ENCODE measurements at places on chromosomes 1 and 21.

GRCh38 chr1:180206581-180206980, 23.5 kb upstream of the LHX4 start:
- DNase-seq = no peak

DNA sequence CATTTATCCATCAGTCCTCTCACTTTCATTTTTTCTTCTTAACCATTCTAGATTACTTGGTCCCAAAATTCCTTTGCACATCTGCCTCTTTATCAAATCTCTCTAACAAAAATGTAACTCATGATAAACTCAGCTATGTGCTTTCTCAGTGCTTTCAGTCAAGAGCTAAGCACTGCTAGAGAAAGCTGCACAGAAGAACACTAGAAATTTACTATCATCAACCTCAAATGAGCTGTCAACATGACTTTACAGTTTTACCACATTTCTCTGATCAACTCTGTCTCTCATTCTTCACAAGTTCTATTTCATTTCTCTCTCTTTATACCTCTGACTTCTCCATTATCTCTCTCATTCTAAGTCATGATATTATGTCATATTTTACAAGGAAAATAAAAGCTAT, 54.2 kb upstream of the PRKACB start:
- DNase-seq = no peak

DNA sequence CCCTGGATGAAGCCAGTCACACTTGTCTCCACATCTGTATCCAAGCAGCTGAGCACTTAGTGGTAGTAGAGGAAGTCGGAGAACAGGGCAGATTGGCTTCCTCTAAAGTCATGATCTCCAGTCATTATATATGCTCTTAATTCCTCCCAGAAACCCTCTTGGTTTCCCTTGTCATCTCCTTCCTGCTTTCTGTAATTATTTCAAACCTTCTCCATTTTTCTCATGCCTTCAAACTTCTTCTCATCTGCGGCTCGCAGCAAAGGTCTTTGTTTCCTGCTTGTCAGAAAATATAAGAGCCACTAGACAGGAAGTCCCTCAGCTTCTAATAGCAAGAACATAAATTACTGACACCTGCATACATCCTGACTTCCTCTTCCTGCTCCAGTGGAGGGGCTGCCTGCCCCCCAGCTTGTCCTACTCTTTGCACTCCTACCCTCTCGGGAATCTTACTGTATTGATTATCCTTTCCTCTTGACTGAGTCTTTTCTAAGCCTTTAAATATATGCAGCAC, 124.6 kb upstream of the NGF start:
- DNase-seq = no peak

DNA sequence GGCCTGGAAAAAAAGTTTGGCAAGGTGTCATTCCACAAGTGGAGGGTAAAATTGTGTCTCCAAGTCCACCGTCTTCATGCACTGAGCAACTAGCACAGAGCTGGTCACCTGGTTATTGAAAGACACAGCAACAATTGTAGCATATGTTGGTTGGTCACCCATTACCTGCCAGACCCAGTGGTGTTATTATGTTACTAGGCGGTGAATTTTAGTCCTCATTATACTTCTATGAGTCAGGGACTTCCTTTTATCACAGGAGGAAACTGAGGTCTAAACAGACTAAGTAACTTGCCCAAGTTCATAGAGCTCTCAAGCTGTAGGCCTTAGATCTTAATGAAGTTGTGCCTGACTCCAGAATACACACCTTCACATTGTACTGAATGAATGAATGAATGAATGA, 94.9 kb upstream of the VANGL1 start:
- no peak for DNase-seq

DNA sequence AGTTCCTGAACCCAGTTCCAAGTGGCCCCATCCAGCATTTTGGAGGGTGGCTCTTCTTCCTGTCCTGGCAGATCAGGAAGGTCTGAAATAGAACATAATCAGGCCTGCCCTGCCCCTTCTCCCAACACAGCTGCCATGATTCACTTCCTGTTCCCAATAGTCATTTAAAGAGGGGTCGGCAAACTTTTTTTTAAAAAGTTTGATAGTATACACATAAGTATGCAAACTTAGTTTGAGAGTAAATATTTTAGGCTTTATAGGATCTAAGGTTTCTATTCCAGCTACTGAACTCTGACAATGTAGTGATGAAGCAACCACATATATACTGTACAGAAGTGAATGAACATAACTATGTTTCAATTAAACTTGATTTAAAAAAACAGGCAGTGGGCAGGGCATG, 66.4 kb downstream of the LUZP1 start:
- peak; percentile 12 for DNase-seq

DNA sequence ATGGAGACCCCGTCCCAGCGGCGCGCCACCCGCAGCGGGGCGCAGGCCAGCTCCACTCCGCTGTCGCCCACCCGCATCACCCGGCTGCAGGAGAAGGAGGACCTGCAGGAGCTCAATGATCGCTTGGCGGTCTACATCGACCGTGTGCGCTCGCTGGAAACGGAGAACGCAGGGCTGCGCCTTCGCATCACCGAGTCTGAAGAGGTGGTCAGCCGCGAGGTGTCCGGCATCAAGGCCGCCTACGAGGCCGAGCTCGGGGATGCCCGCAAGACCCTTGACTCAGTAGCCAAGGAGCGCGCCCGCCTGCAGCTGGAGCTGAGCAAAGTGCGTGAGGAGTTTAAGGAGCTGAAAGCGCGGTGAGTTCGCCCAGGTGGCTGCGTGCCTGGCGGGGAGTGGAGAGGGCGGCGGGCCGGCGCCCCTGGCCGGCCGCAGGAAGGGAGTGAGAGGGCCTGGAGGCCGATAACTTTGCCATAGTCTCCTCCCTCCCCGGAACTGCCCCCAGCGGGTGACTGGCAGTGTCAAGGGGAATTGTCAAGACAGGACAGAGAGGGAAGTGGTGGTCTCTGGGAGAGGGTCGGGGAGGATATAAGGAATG, 505 bp downstream of the LMNA start:
- DNase-seq = no peak

GRCh38 chr21:42568866-42569731, 55.4 kb downstream of the SLC37A1 start:
- DNase-seq = no peak

- DNase-seq = no peak
These were observed 29.7 kb upstream of the FMOD start for GRCh38 chr1:203380420-203381150.

Measured in AG08396 (cell line).